Activated CD8-positive, alpha-beta memory T cell treated with anti-CD3 and anti-CD28 coated beads, Interleukin-2, amount 50 U/mL, for 48 hours (primary cell): ENCODE measurements at places on chromosomes 6 and 20.

DNA sequence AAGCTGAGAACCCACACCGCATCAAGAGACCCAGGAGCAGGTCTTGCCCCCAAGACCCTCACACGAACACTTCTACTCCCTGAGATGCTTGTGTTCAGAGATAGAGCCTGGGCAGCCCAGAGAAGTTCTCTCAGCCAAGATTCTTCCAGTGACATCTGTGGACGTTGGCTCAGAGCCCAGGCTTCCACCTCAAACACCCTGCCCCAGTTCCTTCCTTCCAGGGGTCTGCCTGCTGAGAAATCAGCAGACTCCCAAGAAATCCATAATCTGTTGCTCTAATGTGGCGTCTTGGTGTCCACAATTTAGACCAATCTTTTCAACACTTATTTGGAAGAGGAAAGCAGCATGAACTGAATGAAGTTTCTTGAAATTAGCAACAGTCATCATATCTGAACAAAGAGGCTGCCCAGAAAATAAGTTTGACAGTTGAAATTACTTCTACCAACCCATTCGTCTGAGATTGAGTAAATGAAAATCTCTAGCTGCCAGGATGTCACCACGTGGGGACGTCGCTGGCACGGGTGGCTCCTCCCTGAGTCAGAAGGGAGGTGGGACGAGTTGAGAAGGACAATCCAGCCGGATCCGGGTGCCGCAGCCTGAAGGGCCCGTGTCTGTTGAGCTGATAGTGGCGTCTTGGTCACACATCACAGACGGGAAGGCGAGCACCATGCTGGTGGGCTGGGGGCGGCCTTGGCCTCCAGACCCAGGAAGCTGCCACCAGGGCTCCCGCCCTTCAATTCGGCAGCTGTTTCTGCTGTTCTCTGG lies 400.9 kb downstream of the TAF4 start:
- DNase-seq: no peak

GRCh38 chr20:43839793-43840199 lies 74.9 kb upstream of the TOX2 start:
- peak; percentile 35 for DNase-seq

GRCh38 chr6:1574083-1574761 lies 35.5 kb upstream of the FOXC1 start:
- DNase-seq: no peak

- no peak for DNase-seq
Observed at GRCh38 chr6:63844287-63844686, 208.7 kb downstream of the PHF3 start.

DNA sequence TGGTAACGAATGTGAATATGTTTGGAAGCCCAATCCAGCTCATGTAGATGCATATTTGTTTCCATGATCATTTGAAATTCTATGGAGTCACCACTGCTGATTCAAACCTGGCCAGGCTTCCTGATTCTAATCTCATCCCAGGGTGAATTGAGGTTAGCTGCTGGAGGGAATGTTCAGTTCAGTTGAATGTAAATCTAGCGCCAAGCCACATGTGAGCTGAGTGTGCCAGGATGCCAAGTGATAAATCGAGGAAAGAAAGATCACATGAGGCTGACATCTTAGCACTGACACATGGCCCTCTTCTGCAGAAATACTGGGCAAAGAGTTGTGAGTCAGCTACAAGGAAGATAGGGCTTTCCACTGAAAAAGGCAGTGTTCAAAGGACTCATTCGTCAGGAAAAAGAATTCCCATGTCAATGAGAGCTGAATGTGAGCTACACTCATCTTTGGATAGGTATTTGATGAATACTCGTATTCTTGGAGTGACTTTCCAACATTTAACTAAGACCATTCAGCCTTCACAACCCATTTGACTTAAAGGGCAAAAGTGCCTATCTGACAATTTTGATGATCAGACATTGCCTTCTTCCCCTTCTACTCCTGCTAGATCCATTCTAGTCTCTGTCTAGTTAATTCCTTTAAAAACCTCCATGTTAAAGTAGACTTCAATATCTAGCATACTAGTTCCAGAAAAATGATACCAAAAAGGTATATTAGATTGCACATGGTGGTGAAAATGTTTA lies 172.1 kb downstream of the MTFR2 start:
- no peak for DNase-seq

DNA sequence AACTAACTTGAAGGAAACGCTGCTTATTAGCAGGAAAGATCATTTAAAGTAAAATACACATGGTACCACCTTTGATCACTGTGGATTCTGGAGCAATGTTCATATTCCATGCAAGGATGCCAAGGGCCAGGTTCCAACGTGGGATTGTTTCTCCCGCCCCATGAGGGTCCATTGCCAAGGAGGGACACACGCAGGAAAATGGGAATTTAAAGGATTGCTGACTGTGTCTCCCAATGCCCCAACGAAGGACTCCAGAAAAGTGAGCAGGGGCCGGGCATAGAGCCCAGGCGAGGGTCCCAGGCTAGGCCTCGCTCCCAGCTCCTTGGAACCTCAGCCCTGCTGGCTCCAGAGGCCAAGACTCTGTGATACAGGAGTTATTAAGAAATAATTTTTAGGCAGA lies 111.2 kb downstream of the DACT2 start:
- DNase-seq: no peak

DNA sequence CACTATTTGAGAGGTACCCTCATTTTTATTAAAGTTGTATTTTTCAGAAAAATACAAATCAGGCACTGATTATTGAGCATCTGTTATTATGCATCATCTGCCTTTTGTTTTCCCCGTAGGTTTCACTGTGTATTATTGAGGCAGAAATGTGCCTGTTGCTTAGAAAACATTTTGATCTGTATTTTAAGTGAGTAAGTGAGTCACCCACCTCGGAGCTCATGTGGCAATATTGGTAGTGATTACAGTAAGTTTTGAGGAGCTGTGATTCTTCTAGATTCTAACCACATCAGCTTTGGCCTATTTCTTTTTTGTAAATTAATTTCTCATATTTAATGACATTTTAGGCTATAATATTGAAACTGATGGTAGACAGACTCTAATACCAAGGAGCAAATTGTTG lies 59.6 kb upstream of the LAMP5 start:
- DNase-seq: no peak

DNA sequence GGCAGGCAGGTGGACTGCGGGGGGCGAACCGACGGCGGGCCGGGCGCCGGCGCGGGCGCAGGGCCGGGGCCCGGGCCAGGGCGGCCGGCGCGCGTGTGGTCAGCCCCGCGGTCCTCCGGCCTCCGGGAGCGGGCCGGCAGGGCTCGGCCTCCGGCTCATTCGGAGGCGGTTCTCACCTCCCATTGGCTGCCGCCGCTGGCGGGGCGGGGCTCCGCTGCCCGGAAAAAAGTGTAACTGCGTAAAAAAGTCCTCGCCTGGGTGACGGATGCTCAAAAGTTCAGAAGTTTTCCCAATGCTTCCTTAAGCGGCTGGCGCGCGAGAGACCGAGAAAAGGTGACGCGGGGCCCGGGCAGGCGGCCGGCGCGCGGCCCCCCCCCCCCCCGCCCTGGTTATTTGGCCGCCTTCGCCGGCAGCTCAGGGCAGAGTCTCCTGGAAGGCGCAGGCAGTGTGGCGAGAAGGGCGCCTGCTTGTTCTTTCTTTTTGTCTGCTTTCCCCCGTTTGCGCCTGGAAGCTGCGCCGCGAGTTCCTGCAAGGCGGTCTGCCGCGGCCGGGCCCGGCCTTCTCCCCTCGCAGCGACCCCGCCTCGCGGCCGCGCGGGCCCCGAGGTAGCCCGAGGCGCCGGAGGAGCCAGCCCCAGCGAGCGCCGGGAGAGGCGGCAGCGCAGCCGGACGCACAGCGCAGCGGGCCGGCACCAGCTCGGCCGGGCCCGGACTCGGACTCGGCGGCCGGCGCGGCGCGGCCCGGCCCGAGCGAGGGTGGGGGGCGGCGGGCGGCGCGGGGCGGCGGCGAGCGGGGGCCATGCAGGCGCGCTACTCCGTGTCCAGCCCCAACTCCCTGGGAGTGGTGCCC lies at the start of gene FOXC1:
Gene FOXC1, plus strand, starts transcription at position 268 of the 849 bp plus-strand sequence. Its CDS starts 531 bp downstream, at position 799.
- DNase-seq: peak; percentile 74

DNA sequence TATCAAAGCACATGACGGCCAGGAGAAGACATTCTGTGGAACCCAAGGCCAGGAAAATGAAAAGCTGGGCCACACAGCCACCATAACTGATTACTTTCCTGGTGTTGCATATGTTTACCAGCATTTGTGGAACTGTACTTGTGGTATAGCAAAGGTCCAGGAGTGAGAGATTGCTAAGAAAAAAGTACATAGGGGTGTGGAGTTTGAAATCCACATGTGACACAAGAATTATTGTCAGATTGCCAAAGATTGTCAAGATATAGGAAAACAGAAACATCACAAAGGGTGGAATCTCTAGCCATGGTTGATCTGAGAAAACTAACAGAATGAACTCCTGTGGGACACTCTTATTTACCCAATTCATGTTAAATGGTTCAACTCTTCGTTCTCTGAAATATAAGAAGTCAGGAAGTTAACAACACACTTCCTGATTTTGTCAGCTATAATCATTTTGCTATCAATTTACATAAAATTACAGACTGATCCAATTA lies at the start of gene OR2B2:
Gene OR2B2, minus strand, starts transcription at position 441 of the 491 bp plus-strand sequence. Its CDS starts 77 bp downstream, at position 364.
- DNase-seq: no peak

GRCh38 chr6:119132261-119132981 lies 54.0 kb upstream of the FAM184A start:
- no peak for DNase-seq

GRCh38 chr6:128280960-128281359 lies 239.4 kb downstream of the PTPRK start:
- DNase-seq: no peak

GRCh38 chr6:155974811-155975323 lies 519.2 kb upstream of the NOX3 start:
- DNase-seq: no peak
